Activated CD4-positive, alpha-beta T cell treated with anti-CD3 and anti-CD28 coated beads, Interleukin-2, amount 10 ng/mL, durations not matched to agents 7 days and 5 days (primary cell): ENCODE measurements at places on chromosomes 1 and 21.

DNA sequence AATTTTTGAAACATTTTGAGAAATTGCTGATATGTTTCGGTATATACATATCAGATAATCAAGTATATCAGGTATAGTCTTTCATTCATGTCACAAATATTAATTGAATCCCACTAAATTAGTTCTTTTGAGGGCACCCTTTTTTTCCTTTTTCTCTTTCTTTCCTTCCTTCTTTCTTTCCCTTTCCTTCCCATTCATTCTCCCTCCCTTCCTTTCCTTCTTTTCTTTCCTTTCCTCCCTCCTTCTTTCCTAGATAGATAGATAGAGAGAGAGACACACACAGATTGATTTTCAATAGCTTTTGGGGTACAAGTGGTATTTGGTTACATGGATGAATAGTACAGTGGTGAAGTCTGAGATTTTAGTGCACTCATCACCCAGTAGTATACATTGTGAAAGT is 5.7 kb downstream of the NSL1 start:
- no peak for DNase-seq

GRCh38 chr21:32329776-32330175 is 31.1 kb downstream of the MRAP start:
- no peak for DNase-seq

DNA sequence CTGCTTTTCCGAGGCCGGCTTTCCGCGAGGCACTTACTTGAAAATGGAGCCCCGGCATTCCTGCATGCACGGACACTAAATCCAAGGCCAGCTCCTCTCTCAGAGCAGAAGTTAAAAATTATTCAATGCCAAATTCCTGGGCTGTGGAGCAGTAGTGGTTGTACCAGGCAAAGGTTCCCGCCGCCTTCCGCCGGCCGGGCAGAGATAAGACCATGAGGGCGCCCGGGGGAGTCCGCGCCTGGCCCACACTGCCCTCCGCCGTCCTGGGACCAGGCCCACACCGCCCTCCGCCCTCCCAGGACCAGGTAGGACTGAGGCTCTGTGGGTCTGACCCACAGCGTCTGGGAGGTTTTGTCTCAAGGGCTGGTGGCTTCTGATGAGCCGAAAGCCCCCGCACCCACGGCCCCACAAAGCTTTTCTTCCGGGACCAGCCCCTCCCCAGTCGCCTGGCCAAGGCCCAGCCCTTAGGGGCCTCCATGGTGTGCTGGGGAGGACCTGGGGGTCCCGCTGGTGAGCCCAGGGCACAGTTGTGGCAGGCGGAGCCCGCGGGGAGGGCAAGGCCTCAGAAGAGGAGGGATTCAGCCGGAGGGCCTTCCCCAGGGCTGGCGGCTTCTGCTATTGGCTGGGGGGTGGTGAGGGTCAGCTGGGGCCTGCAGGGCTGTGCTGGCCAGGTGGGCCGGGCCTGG is 12.7 kb upstream of the C1orf159 start:
- no peak for DNase-seq

GRCh38 chr1:59666106-59666505 is 148.6 kb upstream of the HOOK1 start:
- no peak for DNase-seq

DNA sequence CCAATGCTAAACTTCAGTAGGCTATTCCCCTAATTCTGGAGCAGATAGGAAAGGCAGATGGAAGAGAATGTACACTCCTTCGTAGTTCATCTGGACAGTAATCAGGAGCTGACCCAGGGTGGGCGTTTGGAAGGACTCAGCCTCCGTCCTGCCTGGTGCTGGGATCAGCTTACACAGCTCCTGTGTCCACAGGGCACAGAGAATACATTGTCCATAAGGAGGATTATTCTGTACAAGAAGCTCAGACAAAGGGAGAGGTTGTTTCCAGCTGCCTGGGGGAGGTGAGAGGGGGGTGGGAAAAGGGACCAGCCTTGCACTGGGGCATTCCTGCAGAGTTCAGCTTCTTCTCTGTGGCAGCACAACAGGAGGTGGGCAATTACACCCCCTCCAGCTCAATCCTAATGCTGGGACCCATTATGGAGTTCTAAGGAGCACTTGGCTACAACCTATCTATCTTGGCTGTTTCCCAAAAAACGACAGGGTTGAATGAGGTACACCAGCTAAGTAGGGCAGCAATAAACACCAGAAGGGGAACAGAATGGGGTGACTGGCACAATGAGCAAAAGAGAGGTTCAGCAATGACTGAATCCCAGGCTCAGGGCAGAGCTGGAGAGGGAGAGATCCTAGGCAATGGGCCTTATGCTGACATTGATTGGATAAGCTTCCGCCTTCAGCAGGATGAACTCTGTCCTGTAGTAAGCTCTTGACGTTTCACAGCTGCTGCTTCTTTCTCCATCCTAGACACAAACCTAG is 7.4 kb downstream of the MED8 start:
- no peak for DNase-seq

DNA sequence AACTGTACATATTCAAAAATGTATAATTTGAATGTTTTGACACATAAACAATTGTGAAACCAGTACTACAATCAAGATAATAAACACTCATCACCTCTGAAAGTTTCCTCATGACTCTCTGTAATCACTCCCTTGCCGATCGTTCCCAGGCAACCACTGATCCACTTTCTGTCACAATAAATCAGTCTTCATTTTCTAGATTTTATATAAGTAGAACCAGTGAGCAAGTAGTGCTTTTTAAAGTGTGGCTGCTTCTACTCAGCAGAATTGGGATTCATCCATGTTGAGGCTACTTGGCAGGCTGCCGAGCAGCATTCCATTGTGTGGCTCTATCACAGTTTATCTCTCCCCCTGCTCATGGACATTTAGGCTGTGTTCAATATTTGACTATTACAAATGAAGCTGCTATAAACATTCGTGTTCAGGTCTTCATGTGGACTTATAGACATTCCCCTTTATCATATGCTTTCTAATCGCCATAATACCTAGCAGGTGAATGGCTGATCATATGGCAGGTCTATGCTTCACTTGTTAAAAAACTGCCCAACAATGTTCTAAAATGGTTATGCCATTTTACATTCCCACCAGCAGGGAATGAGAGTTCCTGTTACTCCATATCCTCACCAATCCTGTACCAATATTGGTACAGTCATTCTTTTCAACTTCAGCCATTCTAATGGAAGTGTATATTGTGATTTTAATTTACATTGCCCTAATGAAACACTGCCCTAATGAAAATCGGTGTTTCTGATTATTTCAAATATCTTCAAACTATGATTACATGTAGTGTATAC is 20.5 kb downstream of the TEX38 start:
- no peak for DNase-seq

DNA sequence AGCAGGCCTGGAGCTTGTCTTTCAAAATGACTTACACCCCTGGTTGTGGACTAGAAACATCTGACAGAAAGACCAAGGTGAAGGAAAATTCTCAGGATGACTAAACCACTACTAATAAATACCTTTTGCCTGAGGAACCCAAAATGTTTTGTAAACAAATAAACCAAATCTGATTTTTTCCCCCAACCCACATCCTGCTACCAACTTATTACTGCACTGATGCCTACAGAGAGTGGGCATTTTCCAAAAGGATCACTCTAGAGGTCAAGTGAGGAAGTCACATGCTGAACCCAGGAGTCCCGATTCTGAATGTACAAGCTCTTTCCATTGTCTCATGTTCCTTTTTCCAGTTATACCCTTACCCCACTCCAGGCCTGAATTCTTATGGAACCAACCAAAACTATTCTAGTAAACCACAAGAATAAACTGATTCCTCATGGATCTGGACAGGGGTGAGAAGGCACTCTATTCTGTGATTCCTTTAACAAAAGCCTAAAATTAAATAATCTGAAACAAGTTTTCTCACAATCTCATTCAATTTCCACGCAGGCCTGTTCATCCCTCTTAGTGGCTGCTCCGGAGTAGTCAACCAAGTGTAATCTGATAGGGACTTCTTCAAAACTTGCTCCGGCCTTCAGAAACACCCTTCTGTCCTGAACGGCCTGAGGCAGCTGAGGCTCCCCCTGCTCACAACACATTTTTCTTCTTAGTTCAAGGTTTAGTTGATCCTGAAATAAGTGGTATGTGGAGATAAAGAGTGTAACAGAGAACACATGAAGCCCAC is 1.4 kb downstream of the PI4KB start:
- DNase-seq: no peak

GRCh38 chr1:167291539-167292185 is 71.0 kb downstream of the POU2F1 start:
- DNase-seq: no peak

- DNase-seq: no peak
These were observed 119.0 kb downstream of the GREM2 start for GRCh38 chr1:240492832-240493440.

GRCh38 chr1:186483561-186483960 is 22.6 kb upstream of the PDC start:
- DNase-seq: no peak

DNA sequence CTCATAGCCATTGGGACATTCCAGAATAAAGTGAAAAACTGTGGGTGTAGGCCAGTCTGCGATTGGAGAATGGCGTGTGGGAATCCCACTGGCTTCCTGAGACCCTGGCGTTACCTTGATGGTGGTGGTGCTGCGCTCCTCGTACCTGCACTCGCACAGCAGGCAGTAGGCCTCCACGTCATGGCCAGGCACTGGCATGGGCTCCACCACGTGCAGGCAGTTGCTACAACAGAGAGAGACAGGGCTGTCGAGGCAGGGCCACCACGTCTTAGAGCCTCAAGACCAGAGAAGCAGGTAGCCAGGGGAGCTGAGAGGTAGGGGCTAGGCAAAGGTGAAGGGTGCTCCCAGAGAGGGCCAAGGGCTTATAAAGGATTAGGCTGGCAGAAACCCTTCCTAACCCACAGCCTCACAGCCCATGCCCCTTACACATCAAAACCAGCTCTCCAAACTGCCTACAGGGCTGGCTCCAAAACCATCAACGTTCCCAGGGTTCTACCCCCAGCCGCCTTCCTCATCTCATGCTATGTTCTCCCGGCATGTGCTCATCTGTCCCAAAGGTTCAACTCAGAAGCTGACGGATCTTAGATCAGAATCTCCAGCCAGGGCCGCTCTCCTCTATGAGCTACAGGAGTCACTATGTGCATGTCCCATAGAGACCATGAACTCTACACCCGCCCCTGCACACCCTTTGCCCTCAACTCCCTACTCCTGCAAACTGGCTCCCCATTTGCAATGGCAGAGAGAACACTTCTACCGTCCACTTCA is 7.5 kb downstream of the TMEM9 start:
- no peak for DNase-seq

GRCh38 chr1:24117722-24118409 is 5.9 kb upstream of the MYOM3 start:
- DNase-seq: no peak
